Suprapubic skin (tissue), 4 donors: ENCODE measurements at places on chromosomes 12 and 14.

DNA sequence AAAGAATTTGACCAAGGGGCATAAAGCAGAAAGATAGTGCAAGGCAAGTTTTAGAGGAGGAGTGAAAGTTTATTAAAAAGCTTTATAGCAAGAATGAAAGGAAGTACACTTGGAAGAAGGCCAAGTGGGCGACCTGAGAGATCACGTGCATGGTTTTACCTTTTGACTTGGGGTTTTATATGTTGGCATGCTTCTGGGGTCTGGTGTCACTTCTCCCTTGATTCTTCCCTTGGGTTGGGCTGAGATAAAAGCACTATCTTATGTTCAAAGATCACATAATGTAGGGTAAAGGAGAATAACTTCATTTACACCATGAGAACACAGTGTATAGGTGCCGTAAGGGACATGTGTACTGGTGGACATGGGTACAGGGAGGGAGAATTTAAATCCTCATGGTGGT is 17.7 kb upstream of the TMEM30B start:
- peaks cover 4% of the 10 kb centered on the region for H3K4me1 ChIP-seq
- H3K27ac ChIP-seq: no peak overlapping the region
- no peaks in the 10 kb centered on the region for H3K27me3 ChIP-seq
- H3K36me3 ChIP-seq: no peaks in the 10 kb centered on the region
- H3K4me3 ChIP-seq: no peak overlapping the region

DNA sequence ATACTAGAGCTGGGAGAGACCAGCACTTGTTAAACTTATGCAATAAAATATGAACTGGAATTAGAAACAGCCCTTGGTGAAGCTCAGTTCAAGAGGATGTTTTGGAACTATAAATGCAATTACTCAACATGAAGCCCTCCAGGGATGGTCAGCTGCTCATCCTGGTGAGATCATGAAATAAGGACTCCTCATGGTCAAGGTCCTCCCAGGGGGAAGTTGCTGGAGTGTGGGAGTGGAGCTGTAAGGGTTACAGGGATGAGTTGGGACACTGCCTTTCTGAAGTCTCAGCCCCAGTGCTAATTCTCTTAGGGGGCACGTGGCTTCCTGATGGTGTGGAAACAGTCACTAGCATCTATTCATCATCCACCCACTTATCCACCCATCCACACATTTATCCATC is 301.7 kb upstream of the SFSWAP start:
- DNase-seq: no peak
- H3K27me3 ChIP-seq: peaks cover 28% of the 10 kb centered on the region
- no peaks in the 10 kb centered on the region for H3K4me1 ChIP-seq
- H3K4me3 ChIP-seq: no peak overlapping the region

DNA sequence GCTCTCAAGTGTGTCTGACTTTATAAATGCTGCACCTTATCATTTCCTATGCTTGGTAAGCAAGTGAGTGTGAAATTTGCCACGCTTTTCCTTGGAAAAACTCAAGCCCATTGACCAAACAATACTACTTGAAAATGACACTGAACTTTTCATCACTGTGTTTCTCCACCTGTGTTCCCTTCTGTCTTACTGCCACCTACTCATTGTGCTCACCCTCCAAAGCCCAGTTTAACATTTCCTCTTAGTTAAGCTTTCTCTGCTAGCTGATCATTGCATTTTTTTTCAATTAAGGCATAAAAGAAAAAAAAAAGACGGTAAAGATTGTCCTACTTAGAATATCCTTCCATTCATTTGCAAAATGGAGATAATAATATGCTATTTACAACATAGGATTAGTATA is 445.7 kb downstream of the DPF3 start:
- H3K4me1 ChIP-seq: peaks cover 12% of the 10 kb centered on the region
- no peak overlapping the region for H3K27ac ChIP-seq
- H3K27me3 ChIP-seq: no peaks in the 10 kb centered on the region
- DNase-seq: no peak
- H3K36me3 ChIP-seq: no peaks in the 10 kb centered on the region
- no peak overlapping the region for H3K4me3 ChIP-seq

DNA sequence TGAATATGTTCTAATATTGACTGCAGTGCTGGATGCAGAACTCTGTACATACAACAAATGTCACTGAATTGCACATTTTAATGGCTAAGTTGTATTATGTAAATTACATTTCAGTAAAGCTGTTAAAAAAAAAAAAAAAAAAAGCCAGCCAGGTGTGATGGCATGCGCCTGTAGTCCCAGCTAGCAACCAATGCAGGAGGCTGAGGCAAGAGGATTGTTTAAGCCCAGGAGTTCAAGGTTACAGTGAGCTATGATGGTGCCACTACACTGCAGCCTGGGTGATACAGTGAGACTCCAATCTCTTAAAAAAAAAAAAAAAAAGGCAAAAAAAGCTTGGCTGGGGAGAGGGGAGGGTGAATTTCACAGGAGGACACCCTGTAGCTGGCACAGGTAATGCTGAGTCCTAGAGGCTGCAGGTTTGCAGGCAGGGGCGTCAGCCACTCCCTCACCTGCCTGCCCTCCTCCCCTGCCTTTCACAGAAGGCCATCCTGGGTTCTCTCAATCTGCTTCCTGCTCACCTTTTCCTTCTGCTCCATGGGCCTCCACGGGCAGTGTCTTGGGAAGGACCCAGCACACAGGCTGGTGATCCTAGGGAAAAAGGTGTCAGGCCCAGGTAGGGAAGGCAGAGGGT is 40.7 kb downstream of the TESC start:
- DNase-seq: no peak
- peaks cover 5% of the 10 kb centered on the region for H3K27me3 ChIP-seq
- peaks cover 10% of the 10 kb centered on the region for H3K4me1 ChIP-seq

DNA sequence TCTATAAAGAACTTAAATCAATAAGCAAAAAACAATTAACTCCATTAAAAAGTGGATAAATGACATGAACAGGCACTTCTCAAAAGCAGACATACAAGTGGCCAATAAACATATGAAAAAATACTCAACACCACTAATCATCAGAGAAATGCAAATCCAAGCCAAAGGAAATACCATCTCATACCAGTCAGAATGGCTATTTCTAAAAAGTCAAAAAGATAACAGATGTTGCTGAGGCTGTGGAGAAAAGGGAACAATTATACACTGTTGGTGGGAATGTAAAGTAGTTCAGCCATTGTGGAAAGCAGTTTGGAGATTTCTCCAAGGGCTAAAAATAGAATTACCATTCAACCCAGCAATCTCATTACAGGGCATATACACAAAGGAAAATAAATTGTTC is 234.5 kb upstream of the PLXNC1 start:
- H3K4me3 ChIP-seq: no peak overlapping the region
- H3K36me3 ChIP-seq: no peaks in the 10 kb centered on the region
- no peaks in the 10 kb centered on the region for H3K27me3 ChIP-seq
- DNase-seq: no peak
- no peak overlapping the region for H3K27ac ChIP-seq

- peaks cover 9% of the 10 kb centered on the region for H3K36me3 ChIP-seq
- H3K27me3 ChIP-seq: no peaks in the 10 kb centered on the region
- DNase-seq: no peak
- H3K27ac ChIP-seq: no peak overlapping the region
- H3K4me1 ChIP-seq: peaks cover 55% of the 10 kb centered on the region
- no peak overlapping the region for H3K4me3 ChIP-seq
Observed at GRCh38 chr14:24403294-24403998, 4.6 kb downstream of the NYNRIN start.
